CD8-positive, alpha-beta memory T cell (primary cell): ENCODE measurements at places on chromosomes 5 and 9. TPM values are rescaled to one million over a fixed set of nuclear protein-coding genes. Genes with fewer than 3 reads are reported as not detected.
A peak's percentile ranks its signal among the peaks of the same experiment; 100 is the strongest.

GRCh38 chr9:110114859-110115201, 93.1 kb downstream of the C9orf152 start:
- no peaks in the 10 kb centered on the region for H3K4me1 ChIP-seq
- H3K27ac ChIP-seq, result no peak overlapping the region

DNA sequence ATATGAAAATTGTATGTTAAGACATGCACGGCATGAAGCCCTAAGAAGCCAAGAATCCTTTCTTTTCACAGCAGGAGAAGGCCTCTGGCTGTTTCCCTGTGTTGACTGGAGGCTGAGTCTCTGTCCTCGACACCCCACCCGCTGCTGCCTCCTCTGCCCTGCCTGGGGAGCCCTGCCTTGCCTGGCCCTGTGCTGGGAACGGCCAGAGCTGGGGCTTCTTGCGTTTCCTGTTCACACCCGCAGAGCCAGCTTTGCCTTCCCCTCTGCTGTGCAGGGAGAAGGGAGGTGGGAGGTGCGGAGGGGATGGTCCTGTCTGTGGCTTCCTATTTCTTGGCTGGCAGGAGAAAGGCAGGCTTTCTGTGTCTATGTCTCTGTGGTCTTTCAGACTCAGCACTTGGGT, 6.9 kb upstream of the GMCL2 start:
- H3K27me3 ChIP-seq, result no peaks in the 10 kb centered on the region
- H3K4me3 ChIP-seq, result no peak overlapping the region
- DNase-seq, result no peak
- no peak overlapping the region for H3K27ac ChIP-seq

The NTNG2 gene
- total RNA-seq, result 1.3 TPM

GRCh38 chr5:15902066-15902465, 277.5 kb downstream of the MARCHF11 start:
- DNase-seq, result no peak
- H3K4me1 ChIP-seq, result no peaks in the 10 kb centered on the region
- H3K4me3 ChIP-seq, result no peak overlapping the region
- H3K27me3 ChIP-seq, result no peaks in the 10 kb centered on the region
- no peak overlapping the region for H3K27ac ChIP-seq

DNA sequence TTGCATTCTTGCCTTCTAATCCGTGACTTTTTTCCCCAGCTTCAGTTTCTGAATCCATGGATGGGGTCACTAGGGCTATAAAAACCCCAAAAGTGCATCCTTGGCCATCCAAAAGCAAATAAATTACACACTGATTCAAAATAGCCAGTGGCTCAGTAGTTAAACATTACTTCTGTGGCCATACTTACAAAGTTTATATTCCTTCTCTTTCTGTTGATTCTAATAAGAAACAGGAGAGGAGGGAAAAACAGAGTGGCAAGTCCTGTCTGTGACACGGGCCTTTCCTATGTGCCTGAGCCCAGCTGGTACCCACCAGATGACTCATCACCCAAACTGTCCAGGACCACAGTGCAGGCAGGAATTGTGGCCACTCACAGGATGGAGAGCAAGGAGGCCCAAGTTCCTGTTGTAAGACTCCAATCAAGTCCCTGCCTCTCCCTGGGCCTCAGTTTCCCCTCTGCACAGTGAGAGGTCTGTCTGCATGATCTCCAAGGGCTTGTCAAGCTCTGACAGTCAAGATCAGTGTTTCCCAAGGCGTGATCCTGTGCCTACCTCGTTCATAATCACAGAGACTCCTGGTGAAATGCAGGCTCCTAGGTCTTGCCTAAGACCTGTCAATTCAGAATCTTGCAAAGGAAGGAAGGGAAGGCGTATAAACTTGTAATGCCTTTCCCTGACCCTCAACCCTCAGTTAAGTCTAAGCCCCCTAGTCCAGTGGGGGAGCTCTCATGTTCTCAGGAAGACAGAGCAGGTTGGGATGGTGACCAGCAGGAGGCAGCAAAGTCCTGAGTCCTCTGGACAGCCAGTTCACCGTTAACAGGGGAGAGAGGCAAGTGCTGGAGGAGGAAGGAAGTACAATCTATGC, 29.5 kb downstream of the TNIP1 start:
- no peak overlapping the region for H3K27ac ChIP-seq
- no peak overlapping the region for H3K4me3 ChIP-seq
- H3K27me3 ChIP-seq, result no peaks in the 10 kb centered on the region
- no peaks in the 10 kb centered on the region for H3K4me1 ChIP-seq
- DNase-seq, result peak; percentile 57
- peaks cover 73% of the 10 kb centered on the region for H3K36me3 ChIP-seq

The BHMT2 gene
- total RNA-seq, result not detected

DNA sequence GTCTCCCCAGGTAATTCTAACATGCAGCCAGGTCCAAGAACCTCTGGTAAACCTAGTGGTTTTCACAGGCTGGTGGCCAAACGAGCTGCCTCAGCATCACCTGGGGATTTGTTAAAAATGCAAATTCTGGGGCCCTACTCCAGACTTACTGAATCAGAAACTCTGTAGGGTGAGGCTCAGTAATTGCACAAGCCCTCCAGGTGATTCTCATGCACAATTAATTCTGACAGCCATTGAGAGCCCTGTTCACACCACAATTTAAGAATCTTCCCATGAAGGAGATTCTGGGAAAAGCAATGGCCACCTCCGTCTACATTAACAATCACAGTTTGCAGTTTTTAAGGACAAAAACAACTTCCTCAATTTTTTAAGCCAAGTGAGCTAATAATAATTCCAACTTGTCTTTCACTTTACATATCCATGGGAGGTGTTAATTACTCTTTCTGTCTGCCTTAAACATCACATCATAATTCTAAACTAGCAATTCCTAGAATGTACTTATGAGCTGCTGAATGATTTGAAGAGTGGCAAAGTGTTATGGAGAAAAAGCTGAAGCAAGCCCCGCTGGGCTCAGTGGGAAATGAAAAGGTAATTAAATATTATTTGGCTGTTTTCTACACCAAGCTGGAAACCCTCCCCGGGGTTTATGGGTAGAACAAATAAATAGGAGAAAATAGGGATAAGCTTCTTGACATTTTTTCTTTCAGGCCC, 70.0 kb downstream of the GLDC start:
- H3K27me3 ChIP-seq, result no peaks in the 10 kb centered on the region
- H3K27ac ChIP-seq, result no peak overlapping the region
- no peaks in the 10 kb centered on the region for H3K4me1 ChIP-seq
- no peaks in the 10 kb centered on the region for H3K36me3 ChIP-seq

DNA sequence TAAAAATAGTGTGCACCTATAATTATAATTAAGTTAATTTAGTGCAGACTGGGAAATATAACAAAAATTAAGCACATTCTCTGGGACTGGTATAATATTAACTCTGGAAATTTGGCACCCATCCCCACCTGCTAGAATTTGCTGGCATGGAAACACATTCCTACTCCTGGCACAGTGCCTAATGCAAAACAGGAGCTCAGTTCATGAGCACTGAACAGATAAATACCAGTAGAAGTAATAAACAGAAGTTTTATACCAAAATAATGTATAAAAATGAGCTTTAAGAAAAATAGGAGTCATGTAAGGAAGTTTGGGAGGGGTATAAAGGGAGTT, 23.7 kb upstream of the NPR3 start:
- H3K4me1 ChIP-seq, result no peaks in the 10 kb centered on the region
- no peaks in the 10 kb centered on the region for H3K27me3 ChIP-seq
- no peak overlapping the region for H3K4me3 ChIP-seq
- no peak for DNase-seq

The IFNA21 gene
- not detected for total RNA-seq

The SPATA31C2 gene
- total RNA-seq, result not detected

DNA sequence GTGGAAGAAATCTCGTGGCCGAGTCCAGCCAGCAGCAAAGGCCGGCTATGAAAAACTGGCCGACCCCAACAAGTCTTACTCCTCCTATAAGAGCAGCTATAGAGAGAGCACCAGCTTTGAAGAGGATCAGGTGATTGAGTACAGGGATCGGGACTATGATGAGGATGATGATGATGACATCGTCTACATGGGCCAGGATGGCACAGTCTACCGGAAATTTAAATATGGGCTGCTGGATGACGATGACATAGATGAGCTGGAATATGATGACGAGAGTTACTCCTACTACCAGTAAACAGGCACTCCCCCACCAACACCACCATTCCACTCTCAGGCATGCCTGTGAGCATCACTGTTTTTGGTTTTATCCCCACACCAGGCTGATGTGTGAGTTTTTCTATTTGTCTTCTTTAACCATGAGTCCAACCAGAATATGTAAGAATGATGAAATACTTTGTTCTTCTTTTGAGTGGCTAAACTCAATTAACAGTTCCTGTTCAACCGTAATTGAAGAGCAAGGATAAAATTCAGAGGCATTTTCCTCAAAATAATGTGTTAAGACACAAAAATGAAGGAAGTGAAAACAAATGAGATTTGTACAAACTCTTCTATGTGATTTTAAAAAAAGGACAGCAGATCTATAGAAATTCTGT, 35.5 kb downstream of the RFK start:
- peak overlapping the region; percentile 78 for H3K27ac ChIP-seq
- H3K36me3 ChIP-seq, result no peaks in the 10 kb centered on the region
- H3K4me3 ChIP-seq, result no peak overlapping the region
- no peaks in the 10 kb centered on the region for H3K27me3 ChIP-seq
- no peak for DNase-seq
- no peaks in the 10 kb centered on the region for H3K4me1 ChIP-seq

- H3K4me1 ChIP-seq, result peaks cover 36% of the 10 kb centered on the region
- no peak overlapping the region for H3K27ac ChIP-seq
- H3K27me3 ChIP-seq, result no peaks in the 10 kb centered on the region
- H3K36me3 ChIP-seq, result no peaks in the 10 kb centered on the region
- DNase-seq, result no peak
Measured at GRCh38 chr9:124210697-124211096, 47.1 kb upstream of the NEK6 start.

GRCh38 chr9:84137968-84138367, 157.4 kb downstream of the RMI1 start:
- H3K4me1 ChIP-seq, result no peaks in the 10 kb centered on the region
- no peak overlapping the region for H3K4me3 ChIP-seq

The WDR31 gene
- total RNA-seq, result 1.9 TPM

- no peak overlapping the region for H3K4me3 ChIP-seq
- no peaks in the 10 kb centered on the region for H3K27me3 ChIP-seq
- H3K27ac ChIP-seq, result no peak overlapping the region
- DNase-seq, result no peak
- H3K4me1 ChIP-seq, result no peaks in the 10 kb centered on the region
Measured at GRCh38 chr5:137315534-137316345, 183.4 kb downstream of the SPOCK1 start.

The SLCO6A1 gene
- total RNA-seq, result not detected

The PCDHGB7 gene
- not detected for total RNA-seq

- H3K27ac ChIP-seq, result no peak overlapping the region
- DNase-seq, result no peak
- H3K36me3 ChIP-seq, result no peaks in the 10 kb centered on the region
- H3K4me3 ChIP-seq, result no peak overlapping the region
Measured at GRCh38 chr5:100708645-100709171, 173.5 kb downstream of the FAM174A start.

DNA sequence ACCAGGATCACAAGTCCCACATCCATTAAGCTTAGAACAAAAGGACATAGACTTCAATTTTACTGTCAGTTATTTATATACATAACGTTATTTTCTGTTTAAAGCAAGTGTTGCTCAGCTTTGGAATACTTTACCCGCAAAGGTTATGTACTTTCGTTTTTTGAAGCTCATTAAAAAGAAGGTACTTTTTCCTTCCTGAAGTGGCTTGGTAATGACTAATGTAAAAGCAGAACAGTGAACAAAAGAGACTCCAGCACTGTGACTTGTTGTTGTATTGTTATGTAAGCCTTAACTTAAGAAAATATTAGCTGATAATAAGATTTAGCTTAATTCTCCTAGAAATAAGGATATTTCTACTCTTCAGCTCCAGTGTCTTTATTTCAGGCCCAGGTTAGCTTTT, 97.3 kb upstream of the SLCO6A1 start:
- H3K27ac ChIP-seq, result no peak overlapping the region
- no peaks in the 10 kb centered on the region for H3K27me3 ChIP-seq
- H3K4me1 ChIP-seq, result peaks cover 8% of the 10 kb centered on the region
- no peak for DNase-seq

DNA sequence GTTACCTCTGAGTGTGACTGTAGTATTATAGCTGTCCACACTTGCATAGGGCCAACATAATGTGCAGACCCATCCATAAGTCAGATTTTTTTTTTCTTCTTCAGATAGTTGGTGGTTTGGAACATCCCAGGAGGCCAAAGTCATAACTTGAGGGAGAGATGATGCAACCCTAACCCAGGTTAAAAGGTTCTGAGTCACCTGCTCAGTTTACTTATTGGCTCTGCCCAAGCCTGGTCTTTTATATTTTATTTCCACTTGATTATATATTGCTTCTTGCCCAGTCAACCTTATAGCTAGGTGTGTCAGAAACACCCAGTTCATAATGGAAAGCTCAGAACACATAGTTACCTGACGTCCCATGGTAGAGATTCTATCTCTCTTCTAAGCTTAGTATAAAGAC, 113.1 kb upstream of the PCSK1 start:
- H3K4me3 ChIP-seq, result no peak overlapping the region
- no peak overlapping the region for H3K27ac ChIP-seq
- DNase-seq, result no peak
- no peaks in the 10 kb centered on the region for H3K36me3 ChIP-seq
- no peaks in the 10 kb centered on the region for H3K27me3 ChIP-seq

DNA sequence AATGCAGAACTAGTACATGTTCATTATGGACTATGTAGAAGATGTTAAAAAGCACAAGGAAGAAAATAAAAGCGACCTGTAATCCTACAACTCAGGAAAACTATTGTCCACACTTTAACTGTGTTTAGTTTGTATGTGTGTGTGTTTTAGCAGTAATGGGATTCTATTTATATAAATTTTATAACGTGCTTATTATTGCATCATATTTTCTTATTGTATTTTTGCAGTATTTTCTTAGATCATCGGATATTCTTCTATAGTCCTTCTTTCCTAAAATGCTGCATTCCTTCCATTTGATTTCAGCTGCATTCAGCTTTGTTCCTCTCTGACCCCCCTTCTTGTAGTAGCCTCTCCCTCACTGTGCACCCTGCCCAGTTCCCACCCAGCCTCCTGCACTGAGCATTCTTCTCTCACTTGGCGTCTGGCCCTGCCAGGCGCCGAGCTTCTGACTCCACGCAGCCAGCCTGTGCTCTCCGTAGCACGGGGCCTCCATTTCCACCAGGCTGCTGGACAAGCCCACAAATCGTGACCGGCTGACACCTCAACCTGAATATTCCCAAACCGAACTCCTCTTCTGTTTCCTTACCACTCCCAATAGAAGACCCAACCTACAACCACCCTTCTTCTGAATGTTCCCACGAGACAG, 39.9 kb downstream of the MVB12B start:
- no peaks in the 10 kb centered on the region for H3K4me1 ChIP-seq
- H3K4me3 ChIP-seq, result no peak overlapping the region
- DNase-seq, result no peak
- no peak overlapping the region for H3K27ac ChIP-seq
- no peaks in the 10 kb centered on the region for H3K36me3 ChIP-seq
- H3K27me3 ChIP-seq, result no peaks in the 10 kb centered on the region

The LCNL1 gene
- total RNA-seq, result 0.20 TPM

GRCh38 chr9:99049228-99049627, 55.7 kb upstream of the TGFBR1 start:
- H3K27ac ChIP-seq, result no peak overlapping the region
- DNase-seq, result no peak
- H3K27me3 ChIP-seq, result no peaks in the 10 kb centered on the region
